ENCODE measurements at places on chromosomes 16 and 17. TPM values are rescaled to one million over a fixed set of nuclear protein-coding genes. Genes with fewer than 3 reads are reported as not detected.

- H3K36me3 ChIP-seq = peaks cover 28% of the 10 kb centered on the region
- H3K27ac ChIP-seq = peak overlapping the region; percentile 21
- H3K27me3 ChIP-seq = no peaks in the 10 kb centered on the region
- no peak for DNase-seq
- H3K4me1 ChIP-seq = peaks cover 24% of the 10 kb centered on the region
Measured at GRCh38 chr17:57379237-57379894, 123.0 kb downstream of the MSI2 start.

DNA sequence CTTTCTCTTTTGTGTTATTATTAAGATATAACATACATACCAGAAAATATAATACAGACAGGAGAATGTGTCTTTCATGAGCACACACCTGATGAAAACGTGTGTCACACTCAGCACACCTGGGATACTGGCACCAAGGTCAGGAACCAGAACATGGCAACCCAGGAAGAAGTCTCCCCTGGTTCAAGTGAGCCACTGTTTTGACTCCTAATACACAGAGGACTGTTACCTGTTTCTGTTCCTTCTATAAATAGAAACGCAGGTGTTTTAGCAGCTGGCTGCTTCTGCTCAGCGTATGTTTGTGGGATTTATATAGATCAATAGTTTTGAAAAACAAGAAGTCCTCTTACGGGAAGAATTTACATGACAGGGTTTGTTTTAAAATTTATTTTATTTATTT is 3.5 kb downstream of the SEC14L1 start:
- H3K27ac ChIP-seq = no peak overlapping the region
- H3K4me3 ChIP-seq = no peak overlapping the region
- H3K27me3 ChIP-seq = peaks cover 2% of the 10 kb centered on the region
- peaks cover 53% of the 10 kb centered on the region for H3K36me3 ChIP-seq
- H3K4me1 ChIP-seq = peaks cover 63% of the 10 kb centered on the region
- no peak for DNase-seq

GRCh38 chr17:74282587-74283370 is 8.7 kb downstream of the DNAI2 start:
- H3K27me3 ChIP-seq = peaks cover 2% of the 10 kb centered on the region
- DNase-seq = peak; percentile 36
- H3K4me3 ChIP-seq = peak overlapping the region; percentile 41
- H3K36me3 ChIP-seq = no peaks in the 10 kb centered on the region

- H3K27me3 ChIP-seq = peaks cover 6% of the 10 kb centered on the region
- no peak overlapping the region for H3K4me3 ChIP-seq
- no peak for DNase-seq
Measured at GRCh38 chr16:82013139-82013538, 1.9 kb upstream of the SDR42E1 start.

DNA sequence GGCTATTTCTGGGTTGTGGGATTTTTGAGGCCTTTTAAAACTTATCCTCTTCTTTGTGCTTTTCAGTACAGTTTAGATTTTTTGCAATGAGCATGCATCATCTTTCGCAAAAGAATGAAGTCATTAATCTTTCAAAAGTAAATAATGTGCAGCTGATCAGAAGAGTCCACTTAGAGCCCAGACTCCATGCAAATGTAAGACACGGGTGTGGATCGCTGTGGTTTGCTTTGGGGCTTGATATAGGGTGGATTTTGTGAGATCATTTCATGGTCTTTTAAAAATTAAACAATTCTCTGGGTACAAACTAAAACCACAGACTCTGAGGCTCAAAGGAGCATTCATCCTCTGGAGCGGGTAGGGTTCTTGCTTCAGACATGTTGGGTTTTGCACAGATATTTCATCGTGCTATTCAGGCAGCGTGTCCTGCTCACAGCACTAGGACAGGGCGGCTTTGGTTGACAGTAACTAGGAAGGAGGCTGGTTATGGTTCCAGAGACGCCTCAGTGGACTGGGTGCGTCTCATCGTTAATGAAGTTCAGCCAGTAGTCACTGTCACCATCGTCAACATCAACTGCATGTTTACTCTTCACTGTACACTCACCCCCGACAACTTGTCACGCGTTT is 129.4 kb upstream of the PLCG2 start:
- peaks cover 13% of the 10 kb centered on the region for H3K4me1 ChIP-seq
- no peak overlapping the region for H3K4me3 ChIP-seq
- DNase-seq = no peak
- peaks cover 13% of the 10 kb centered on the region for H3K36me3 ChIP-seq
- no peaks in the 10 kb centered on the region for H3K27me3 ChIP-seq

- no peak overlapping the region for H3K27ac ChIP-seq
- peaks cover 14% of the 10 kb centered on the region for H3K4me1 ChIP-seq
- no peak overlapping the region for H3K4me3 ChIP-seq
- peaks cover 2% of the 10 kb centered on the region for H3K27me3 ChIP-seq
- DNase-seq = no peak
Measured at GRCh38 chr16:23124315-23124714, 24.9 kb downstream of the USP31 start.

ARHGAP44 gene
- total RNA-seq = not detected

SGCA gene
- total RNA-seq = 0.49 TPM
